ENCODE measurements at places on chromosomes 13 and 19.

DNA sequence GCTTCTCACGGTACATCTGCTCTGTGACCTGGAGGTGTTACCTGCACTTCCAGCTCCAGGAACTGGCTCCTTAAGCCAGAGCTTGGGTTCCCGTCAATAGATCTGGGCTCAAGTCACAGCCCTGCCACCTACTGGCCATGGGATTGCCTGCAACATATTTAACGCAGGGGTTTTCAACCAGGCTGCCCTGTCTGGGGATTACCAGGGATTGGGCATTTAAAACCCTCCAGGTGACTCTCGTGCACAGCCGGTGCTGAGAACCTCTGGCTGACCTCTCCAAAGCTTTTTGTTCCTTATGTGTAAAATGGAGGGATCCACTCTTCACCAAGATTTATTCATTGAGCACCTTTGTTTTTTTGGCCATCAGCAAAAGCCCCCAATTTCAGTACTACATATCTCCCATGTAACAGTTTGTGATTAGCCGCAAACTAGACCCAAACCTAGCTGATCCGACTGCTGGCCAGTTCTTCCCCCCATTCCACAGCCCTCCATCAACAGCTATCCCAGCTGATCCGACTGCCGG lies 76.6 kb upstream of the STK24 start:
- DNase-seq, result peak; percentile 74

DNA sequence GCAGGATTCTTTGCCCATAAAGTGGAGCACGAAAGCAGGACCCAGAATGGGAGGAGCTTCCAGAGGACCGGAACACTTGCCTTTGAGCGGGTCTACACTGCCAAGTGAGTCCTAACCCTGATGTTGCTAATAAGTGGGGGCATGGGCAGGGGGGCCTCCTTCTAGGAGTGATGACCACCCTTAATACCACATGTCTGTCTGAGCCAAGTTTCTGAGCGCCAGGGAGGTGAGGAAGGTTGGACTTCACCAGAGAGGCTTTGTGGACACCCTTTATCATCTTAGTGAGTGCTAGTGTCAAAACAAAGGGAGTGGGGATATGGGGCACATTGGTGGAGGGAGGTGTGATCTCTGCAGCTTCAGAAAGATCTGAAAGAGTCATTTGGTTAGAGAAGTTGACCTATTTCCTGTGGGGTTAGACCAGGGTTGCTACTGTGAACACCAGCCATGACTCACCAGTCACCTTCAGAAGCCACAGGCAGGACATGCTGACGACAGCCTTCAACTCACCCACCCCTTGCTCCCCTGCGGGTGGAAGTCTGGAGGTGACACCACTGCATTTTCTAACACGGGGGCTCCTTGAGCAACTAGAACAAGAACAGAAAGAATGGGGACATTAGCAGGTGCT lies 8.8 kb downstream of the ALOX5AP start:
- peak; percentile 90 for DNase-seq

DNA sequence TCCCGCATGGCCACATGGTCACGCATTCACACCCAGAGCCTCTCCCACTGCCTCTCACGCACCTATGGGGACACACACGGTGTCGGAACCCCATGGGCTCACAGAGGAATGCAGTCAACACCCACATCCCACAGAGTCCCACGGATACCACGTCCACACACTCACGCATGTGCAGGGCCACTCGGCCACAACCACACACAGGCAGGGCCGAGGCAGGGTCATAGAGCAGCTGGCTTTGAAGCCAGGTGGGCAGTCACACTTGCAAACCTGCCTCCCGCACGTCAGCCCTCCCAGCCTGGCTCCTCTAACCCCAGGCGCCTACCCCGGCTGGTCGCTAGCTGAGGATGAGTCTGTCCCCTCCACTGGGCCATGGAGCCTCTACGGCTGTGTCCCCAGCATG lies 8.1 kb downstream of the ERCC2 start:
- no peak for DNase-seq

GRCh38 chr19:42054205-42054604 lies 15.8 kb downstream of the GRIK5 start:
- no peak for DNase-seq

DNA sequence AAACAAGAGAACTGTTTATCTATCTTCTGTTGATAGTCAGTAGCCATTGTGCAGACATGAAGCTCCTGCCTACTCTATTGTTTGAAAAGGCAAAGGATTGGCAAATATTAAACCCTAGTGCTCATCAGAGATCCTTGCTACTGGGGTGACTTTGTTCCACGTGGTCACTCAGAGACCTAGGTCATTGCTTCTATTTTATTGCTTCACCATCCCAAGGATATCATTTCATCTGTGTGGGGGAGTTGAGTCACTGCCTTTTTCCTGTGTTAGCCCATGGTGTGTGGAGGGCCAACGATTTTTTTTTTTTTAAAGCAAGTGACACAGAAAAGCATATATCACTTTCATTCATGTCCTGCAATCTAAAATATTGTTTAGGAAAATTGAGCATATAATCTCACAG lies 254.1 kb upstream of the RXFP2 start:
- no peak for DNase-seq

DNA sequence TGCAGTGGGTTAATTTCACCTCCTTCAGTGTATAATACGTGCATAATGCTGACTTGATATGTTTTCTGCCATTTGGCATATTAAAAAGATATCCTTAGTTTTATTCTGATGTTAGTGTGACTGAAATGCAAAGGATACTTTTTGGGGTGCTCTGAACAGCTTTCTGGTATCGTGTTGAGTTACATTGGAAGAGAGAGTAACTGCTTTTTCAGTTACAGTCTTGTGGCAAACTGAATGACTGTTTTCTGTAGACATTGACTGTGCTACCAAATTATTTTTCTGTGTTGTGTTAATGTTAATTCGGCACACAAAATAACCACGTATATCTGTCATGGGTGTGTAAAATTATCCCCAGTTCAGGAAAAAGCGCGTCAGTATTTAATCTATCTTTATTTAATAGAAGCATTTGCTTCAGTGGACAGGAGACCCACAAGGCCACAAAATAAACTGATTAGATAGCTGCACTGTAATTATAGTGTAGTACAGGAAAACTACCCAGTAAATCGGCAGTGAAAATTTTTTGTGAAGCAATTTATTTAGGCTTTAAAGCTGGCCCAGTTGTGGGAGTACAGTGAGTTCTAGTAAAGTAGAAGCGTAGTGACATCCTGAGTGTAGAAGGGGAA lies 2.5 kb downstream of the URI1 start:
- DNase-seq, result no peak

- no peak for DNase-seq
Observed at GRCh38 chr19:47378246-47378645, 29.1 kb downstream of the DHX34 start.

- no peak for DNase-seq
Observed at GRCh38 chr19:57689750-57690149, 8.0 kb downstream of the ZNF551 start.

- no peak for DNase-seq
Observed at GRCh38 chr13:104143760-104144416, 1077.7 kb upstream of the SLC10A2 start.

DNA sequence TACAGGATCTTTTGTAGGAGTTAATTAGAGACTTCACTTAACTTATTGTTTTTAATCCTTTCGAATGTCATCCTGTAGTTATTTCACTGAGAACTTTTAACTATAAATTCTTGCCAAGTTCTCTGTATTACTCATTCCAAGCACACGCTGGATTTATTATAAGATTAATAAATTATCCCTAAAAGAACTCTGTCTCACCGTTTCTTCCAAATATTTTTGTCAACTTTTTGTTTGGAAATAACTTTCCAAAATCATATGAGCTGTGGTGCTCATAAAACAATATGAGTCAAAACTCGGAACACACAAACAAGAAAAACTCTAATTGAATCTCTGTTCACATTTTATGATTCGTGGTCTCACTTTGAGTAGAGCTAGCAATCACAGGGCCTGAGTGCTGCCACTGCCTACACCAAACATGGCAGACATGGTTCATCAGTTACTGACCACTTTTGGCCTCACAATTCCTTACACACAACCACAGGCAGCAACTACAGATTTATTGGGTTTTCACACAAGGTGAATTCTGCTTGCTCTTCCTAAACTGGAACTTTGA lies 412.0 kb downstream of the FGF14 start:
- DNase-seq, result no peak

DNA sequence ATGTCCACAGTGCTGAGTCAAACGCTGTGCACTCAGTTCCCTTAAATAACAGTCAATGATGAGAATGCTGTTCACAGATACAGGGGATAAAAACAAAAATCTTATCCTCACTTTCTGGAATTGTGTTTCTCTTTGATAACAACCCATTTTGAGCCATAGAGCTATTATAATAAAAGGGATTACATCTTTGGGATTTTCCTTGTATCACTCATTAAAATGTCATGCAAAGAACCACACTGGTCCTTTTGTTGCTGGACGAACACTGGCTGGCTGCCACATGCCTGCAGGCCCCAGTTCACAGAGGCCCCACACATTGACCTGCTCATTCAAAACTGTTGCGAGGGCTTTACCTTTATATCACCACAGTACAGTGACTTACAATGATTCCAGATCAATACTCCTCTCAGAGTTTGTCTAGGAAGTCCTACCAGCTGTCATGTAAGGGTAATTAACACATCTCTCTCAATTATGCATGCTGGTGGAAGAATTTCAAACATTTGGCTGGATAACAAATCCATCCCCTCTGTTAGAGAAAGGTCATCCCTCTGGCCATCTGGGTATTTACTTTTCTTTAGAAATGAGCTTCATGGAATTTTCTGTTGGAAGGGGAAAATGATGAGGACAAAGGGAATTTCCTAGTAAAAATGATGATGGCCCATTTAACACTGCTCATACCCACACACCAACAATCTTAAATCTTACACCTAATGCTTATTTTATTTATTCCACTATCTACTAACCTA lies 85.9 kb downstream of the MBNL2 start:
- DNase-seq, result no peak

DNA sequence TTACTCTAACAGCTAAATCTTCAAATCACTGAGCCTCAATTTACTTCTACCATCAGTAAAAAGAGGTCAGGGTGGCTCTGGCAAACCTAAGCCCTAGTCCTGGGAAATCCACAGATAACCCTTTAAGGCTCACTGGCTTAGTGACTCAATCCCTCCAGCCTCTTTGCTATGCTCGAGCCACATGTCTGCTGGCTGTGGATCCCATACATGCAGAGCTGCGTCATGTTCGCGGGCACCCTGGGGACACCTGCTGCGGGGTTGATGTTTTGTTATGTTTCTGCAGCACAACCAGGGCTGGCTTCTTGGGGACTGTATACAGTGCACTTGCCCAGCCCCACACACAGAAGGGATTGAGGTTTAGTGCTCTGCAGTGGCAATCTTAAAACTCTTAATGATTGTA lies 41.6 kb upstream of the C13orf42 start:
- DNase-seq, result no peak

DNA sequence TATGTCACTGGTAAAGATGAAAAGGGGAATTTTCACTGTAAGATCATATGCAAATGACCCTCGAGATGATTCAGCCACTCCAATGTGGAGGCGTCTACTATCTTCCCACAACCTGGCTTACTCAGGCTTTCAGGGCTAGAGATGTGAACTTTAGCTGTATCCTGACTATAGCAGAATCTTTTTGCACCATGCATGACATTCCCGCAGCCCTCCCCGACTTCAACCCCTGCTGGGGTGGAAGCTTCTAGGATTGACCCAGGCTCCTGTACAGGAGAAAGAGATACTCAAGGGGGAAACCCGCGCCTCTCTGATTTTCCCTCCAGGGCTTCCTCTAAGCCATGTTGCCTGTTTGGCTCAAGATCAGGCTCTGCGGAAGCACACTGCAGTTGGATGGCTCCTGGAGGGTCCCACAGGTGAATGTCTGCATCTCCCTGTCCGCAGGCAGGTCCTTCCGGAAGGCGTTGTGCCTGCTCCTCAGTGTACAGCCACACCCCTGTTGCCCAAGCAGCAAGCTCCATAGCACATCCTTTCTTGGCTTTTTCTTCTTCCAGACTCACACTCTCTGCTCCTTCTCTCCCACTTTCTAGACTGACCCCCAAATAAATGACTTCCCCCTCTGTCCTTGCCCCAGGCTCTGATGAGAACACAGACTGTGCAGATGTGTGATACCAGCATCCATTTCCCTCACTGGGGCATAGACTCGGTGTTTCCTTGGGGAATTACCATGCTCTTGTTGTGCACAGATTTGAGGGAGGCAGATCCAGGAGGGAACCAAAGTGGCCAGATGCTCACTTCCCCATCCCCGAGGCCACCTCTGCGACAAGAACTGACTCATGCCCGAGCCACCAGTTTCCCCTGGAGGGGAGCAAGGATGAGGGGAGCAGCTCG lies 29.1 kb upstream of the POP4 start:
- no peak for DNase-seq

DNA sequence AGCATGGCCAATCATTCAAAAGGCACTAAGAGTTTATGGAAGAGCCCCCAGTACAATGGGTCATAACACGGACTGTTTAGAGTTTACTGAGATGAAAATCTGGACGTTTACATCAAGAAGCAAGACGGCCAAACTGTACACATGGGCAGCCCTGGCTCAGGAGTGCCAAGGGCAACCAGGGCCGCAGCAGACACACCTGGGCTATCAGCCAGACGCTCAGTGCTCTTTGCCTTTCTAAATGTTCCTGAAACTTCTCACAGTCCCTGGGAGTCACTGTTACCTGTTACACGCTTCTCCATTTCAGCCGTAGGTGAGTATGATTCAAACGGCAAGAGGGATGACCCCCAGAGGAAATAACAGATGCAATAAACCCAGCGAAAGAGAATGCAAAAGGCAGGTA lies 64.5 kb downstream of the ABCC4 start:
- DNase-seq, result no peak

DNA sequence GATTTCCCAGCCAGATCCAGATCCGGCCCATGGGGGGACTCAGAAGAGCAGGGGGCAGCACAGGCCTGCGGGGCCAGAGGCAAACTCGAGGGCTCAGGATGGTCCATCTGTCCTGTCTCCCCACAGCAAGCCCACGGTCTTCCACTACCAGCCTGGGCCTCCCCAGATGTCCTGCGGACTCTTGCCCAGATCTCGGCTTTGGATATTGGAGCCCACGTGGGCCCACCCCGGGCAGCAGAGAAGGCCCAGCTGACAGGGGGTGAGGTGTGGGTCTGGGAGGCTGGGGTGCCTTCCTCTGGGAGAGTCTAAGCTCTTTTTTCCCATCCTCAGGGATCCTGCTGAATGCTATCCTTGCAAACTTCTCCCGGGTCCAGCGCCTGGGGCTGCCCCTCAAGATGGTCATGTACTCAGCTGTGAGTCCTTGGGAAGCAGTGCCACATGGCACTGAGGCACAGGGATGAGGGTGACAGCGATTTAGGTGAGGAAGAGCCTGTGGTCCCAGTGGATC lies 3.4 kb downstream of the ACP4 start:
- no peak for DNase-seq

GRCh38 chr19:52748336-52748950 lies 13.6 kb upstream of the ZNF611 start:
- peak; percentile 26 for DNase-seq

DNA sequence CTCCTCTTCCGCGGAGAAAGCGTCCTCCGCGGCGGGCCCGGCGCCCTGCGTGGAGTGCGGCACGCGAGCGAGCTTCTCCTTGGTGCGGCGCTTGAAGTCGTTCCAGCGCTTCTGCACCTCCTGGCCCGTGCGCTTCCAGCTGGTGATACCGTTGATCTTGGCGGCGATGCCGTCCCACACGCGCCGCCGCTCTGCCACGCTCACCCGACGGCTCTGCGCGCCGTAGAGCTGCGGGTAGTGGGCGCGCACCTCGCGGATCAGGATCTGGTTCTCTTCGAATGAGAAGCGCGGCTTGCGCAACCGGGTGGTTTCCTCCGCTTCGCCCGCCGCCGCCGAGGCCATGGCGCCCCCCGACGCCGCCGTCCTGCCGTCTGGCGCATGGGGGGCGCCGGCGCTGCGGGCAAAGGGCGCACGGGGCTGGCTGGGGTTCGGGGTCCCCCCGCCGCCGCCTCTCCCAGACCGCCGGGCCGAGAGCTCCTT lies 941 bp downstream of the MYPOP start:
- DNase-seq, result peak; percentile 29
